ENCODE measurements at places on chromosomes 16 and 17.

- no peak for DNase-seq
Observed at GRCh38 chr16:78972986-78973385, 627.6 kb downstream of the MAF start.

GRCh38 chr16:18789850-18790706 is at the start of gene RPS15A:
Gene RPS15A, minus strand, starts transcription at chr16:18790334. Its CDS starts 1,221 bp downstream, at chr16:18789113.
- DNase-seq: peak; percentile 82

GRCh38 chr17:55601874-55602364 is 90.7 kb upstream of the SMIM36 start:
- DNase-seq: no peak

DNA sequence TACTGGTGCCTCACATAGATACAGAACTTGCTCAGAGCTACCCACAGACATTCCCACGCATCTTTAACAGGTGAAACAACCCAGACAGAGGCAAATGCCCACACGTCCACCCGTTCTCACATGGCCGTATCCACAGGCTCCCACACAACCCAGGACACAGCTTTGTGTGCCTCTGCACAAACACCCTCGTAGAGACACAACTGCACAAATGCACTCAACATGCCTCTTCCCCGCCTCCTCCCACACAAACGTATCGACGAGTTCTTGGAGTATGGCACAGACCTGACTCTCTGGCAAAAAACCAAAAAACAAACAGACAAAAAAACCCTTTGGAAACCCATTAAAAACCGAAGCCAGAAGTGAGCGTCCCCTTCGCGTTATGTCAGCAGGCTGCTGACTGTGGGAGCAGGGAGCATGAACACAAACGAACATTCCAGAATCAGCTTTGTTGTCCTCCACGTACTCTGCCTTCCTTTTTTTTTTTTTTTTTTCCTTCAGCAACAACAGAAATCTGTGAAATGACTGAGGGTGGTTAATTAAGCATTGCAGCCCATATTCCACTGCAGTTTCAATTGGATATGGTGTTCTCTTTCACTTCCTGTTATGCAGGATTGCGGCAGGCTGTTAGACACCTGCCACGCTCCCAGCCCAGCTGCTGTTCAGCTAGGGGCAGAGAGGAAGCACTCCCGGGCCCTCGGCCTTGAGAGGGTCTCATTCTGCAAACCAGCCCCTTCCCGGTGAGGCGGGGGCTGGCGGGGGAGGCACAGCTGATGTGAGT is 313.7 kb downstream of the MAF start:
- peak; percentile 27 for DNase-seq

DNA sequence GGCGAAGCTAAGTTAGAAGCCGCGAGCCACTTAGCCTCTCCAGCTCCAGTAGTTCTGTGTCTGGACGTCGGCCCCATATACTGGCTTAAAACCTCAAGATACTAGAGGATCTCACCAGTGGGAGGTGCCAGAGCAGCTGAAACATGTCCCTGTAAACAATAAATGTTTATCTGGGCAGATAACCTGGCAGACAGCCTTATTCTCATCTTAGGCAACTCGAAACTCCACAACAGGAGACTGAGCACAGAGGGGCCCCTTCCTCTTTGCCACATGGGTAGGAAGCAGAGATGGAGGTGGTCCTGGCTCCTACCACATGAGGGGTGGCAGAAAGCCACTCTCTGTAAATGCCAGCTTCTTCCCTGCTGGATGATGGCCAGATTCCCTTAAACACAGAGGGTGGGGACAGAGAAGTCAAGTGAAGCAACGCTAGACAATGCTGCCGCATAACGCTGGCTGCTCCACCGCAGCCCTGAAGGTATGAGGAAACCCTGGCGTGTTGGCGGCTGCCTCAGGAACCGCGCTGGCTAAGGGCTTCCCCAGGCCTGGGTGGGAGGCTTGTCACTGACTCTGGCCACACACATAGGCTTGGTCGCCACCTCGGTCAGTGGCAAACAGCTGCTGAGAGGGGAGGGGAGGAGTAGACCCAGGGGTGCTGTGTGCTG is 67.9 kb downstream of the HIC1 start:
- no peak for DNase-seq

- DNase-seq: no peak
Observed at GRCh38 chr16:27379919-27380318, 22.1 kb upstream of the IL21R start.

DNA sequence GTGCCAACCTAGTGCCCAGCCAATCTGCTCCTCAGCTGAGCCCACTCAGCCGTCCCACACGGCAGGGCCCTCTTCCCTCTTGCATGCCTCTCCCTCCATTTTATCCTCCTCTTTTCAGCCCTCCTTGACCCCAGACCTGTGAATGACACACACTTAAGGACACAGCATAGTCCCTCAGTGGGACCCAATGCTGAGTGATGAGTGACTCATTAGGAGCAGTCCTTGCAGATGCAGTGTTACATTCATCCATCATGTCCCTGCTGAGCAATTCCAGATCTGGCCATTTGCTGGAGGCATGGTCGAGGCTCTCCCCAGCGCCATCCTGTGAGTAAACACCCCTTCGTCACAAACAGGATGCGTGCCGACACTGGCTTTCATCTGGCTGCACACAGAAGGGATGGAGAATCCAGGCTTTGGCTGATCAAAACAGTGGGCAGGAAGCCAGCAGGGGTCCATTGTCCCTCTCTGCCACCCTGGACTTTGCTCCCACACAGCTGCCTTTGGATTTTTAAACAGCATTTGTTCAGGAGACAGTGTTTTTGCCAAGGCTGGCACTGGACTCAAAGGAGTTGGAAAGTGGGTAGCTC is 122.6 kb downstream of the AXIN2 start:
- DNase-seq: no peak

- no peak for DNase-seq
Observed at GRCh38 chr16:10828851-10829366, 10.3 kb upstream of the TVP23A start.

- peak; percentile 8 for DNase-seq
Observed at GRCh38 chr17:51734462-51734861, 424.1 kb downstream of the CA10 start.

DNA sequence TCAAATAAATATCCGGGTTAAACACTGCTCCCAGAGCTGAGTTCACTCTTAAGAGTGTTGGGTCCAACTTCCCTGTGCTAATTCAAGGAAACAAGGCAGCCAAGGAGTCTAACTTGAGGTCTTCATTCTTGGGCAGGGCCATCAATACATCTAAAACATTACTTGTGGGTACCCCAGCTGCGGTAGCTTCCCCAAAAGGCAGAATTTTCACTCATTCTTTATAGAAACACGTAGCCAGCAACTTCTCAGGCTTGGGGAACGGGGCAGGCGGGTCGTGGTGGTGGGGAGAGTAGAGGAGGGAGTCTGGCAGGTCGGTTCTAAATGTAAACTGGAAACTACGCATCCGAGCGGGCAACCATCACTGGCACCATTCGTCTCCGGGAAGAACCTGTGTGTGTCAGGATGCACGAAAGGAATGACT is 666 bp upstream of the METTL9 start:
- DNase-seq: no peak

DNA sequence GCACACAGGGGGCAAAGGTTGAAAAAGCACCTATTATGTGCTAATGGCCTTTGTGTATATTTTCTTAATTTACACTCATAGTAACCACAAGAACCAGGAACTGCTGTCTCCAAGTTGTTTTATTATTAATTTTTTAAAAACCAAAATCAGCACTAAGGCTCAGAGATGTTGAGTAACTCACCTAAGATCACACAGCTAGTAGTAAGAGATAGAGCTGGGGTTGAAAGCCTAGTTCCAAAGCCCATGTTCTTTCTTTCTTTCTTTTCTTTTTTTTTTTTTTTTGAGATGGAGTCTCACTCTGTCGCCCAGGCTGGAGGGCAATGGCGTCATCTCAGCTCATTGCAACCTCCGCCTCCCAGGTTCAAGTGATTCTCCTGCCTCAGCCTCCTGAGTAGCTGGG is 75.3 kb downstream of the SDK2 start:
- DNase-seq: no peak

DNA sequence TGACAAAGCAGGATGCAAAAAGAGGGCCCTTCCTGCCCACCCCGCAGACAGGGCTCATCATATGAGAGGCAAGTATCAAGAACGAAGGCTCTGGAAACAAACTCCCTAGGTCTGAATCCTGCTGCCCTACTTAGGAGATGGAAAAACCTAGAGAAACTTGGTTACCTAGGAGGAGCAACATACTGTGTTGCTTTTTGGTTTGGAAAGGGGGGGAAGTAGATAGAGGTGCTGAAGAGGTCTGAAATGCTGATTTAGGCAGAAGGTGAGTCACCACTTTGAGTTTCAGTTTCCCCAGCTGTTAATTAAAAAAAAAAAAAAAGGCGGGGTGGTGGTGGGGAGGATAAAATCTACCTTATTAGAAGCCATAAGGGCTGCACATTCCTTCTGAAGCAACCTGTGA is 1.5 kb downstream of the N4BP1 start:
- DNase-seq: no peak

GRCh38 chr16:57999971-58000705 is at the start of gene ZNF319:
Gene ZNF319, minus strand, starts transcription at chr16:58000672. Its CDS starts 2,407 bp downstream, at chr16:57998265.
- peak; percentile 58 for DNase-seq

DNA sequence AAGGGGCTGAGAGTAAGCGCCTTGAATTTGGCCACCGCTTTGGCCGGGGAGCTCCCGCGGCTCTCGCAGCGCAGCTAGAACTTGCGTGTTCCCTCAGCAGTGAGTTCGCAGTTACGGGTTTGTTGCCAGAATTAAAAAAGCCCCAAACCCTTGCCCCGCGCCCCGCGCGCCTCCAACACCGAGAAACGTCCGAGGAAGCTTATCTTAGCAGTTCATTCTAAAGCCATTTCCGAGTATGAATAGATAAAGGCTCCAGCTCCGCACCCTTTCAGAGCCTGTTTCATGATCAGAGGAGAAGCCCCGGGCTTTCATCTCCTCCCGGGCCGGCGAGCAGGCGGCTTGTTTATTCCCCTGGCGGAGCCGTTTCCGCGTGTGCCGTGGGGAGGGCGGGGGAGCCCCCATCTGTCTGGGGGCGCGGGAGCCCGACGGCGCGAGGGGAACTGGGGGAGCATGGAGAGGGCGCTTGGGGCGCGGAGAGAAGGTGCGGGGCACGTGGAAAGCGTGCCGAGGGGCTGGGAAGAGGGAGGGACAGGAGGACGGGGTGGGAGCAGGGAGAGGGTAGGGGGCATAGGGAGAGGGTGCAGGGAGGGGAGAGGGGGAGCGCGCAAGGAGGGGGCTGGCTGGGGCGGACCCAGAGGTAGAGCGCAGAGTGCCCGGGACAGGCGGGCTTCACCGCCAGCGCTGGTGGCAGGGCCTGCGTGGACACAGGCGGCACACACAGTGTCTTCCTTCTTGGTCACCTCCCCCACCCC is 9.9 kb downstream of the TBX4 start:
- DNase-seq: no peak

- no peak for DNase-seq
Observed at GRCh38 chr17:47901423-47901822, 5.4 kb downstream of the SP2 start.

DNA sequence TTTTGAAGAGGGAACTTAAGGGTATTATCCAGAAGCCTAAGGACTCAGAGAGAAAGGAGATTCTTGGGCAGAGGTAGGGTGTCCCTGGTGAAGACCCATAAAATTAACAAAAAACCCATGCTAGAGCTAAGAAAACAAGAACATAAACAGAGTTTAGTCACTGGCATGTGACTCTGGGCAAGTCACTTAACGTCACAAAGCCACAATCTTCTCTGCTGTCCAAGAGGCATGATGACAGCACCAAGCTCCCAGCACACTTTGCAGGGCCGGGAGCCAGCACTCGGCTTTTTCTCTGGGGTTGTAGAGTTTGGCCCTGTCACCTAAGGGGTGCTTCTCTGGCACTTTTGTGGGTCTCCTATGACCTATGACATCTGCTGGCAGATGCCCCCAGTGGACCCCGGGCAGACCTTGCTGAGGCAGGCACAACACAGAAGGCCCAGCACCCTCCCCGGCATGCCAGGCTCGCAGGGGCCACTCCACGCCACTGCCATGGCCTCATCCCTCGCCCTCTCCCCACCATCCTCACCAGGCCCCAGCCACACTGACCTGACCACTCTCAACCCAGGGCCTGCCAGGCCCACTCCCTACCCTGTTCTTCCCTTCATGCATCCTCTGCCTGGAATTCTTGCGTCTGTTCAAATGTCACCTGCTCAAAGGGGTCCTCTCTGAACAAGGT is 69.8 kb downstream of the DYNLRB2 start:
- DNase-seq: no peak

GRCh38 chr16:79970551-79971236 is 370.2 kb upstream of the MAF start:
- no peak for DNase-seq

DNA sequence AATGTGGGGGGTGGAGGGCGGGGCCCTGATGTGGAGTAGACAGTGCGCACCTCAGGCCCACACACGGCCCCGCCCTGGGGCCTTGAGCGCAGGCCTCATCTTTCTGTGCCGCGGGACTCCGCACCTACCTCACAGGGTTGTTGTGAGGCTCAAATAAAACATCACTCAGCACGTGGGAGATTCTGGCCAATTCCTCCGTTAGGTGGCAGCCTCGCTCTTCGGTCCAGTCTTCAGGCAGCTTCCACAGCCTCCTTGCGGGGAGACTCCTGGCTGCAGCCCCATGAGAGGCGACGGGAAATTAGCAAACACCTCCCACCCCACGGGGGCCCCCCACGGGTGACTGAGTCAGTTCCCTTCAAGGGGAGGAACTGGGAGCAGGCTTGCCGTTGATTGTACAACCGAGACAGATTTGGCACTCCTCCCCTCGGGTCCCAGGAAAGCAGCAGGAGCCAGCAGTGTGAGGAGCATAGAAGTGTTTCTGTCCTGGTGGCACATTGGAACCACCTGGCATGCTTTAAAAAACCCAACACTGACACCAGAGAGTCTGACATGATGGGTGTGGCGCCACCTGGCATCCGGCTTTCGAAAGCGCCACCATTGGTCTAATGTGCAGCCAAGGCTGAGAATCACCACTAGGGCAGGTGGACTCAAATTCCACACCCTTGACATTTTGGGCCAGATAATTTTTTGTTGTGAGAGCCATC is 7.6 kb downstream of the MRM1 start:
- no peak for DNase-seq

DNA sequence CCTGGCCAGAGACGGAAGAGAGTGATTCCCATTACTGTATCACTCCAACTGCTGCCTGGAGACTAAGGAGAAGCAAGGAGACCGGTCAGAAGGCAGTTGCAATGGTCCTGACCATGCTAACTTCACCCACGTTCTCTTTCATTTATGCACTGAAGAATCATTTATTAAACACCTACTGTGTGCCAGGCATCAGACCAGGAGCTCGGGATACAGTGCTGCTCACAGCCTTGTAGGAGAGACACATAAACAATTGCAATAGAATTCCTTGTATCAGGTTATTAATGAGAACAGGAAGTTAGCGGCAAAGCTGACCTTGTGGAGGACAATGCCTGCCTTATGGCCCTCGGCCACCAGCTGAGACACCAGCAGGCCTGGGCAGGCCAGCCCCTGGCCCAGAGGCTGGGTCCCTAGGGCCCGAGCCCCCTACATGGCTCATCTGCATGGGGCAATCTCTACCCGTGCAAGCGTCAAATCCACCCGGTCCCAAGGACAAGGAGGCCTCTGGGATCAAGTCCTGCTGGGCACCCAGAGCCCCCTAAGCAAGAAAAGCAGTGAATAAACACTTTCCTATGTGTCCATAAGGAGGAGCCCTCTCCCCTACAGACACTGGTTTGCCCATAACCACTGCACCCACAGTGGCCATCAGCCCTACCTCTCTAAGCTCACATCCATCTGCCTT is 8.6 kb upstream of the ENPP7 start:
- no peak for DNase-seq

- no peak for DNase-seq
Observed at GRCh38 chr17:16381496-16381820, 567 bp downstream of the UBB start.

Measured in GM19239 (cell line).